ENCODE measurements at places on chromosomes 5 and 9.

- DNase-seq: no peak
These were observed 9.0 kb downstream of the FUBP3 start for GRCh38 chr9:130588416-130588815.

GRCh38 chr5:138024117-138024516 lies 8.8 kb downstream of the FAM13B start:
- DNase-seq: no peak

DNA sequence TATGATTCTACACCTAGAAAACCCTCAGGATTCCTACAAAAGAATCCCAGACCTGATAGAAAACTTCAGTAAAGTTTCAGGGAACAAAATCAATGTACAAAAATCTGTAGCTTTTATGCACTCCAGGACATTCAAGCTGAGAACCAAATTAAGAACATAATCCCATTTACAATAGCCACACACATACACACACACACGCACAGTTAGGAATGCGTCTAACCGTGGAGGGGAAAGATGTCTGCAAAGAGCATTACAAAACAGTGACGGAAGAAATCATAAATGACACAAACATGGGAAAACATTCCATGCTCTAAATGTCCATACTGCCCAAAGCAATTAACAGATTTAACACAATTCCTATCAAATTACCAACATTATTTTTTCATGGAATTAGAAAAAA lies 51.4 kb upstream of the CAST start:
- DNase-seq: no peak

GRCh38 chr9:80787636-80788035 lies 901.7 kb downstream of the TLE1 start:
- no peak for DNase-seq

DNA sequence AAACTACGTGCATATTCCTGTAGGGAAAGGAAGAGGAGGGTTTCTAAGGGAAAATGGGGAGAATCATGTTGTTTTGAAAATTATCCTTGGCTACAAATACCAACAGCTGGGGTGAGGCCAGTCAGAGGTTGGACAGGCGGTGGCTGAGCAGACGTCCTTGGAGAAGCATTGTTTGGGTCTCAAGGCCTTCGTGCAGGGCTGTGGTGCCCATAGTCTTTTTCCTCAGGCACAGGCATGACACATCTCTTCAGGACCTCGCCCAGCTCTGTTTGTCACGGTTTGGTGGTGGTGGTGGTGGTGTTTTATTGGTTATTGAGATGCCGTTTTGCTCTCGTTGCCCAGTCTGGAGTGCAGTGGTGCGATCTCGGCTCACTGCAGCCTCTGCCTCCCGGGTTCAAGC lies 27.8 kb upstream of the EGFL7 start:
- DNase-seq: no peak

- no peak for DNase-seq
These were observed 52.0 kb downstream of the PTTG1 start for GRCh38 chr5:160473681-160474080.

DNA sequence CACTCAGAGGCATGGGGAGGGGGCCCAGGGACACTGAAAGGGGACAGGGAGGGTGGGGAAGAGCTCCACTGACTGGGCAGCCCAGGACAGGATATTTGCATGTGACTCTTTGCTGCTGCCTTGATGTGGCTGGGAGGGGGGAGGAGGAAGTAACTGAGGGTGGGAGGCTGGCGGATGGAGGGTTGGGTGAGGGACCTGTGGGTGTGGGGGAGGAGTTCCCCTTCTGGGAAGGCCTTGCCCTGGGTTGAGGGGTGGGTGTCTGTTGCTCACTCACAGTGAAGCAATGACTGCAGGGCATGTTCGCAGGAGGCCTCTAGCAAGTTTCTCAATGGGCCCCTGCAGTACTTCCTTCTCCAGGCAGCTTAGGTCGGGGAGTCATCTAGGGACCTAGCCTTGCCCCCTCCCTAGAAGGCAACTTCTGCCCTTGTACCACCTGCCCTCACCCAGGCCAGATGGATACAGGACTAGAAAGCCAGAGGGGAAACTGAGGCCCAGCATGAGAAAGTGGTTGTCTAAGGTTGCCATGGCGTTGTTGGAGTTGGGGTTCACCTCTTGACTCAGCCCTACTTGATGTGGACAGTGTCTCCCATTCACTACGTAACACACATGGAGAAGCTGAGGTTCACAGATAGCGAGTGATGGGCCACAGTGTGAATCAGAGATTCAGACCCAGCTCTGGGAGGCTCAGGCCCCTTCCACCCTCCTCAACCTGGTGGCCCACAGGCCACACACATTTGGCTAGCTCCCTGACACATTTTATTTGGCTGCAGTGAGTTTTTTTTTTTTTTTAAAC lies 3.0 kb downstream of the GRK6 start:
- no peak for DNase-seq

DNA sequence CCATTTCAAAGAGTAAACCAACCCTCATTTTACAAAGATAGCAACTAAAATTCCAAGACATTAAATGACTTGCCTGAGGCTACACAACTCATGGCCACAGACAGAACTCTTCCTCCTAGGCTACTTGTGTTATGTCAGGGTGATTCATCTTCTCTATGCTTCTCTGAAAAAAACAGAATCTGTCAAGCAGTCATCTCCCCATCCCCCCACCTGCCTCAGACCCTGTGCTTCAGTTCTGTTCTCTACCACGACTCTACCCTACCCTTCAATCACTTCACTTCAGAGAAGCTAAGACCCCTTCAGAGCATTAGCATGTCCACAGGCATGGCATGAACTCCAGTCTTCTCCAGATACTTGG lies 277.7 kb upstream of the PTGER4 start:
- no peak for DNase-seq

- no peak for DNase-seq
These were observed 51.4 kb downstream of the SMARCA2 start for GRCh38 chr9:2066312-2067273.

- DNase-seq: no peak
These were observed 20.4 kb upstream of the SLC2A6 start for GRCh38 chr9:133499132-133499891.

DNA sequence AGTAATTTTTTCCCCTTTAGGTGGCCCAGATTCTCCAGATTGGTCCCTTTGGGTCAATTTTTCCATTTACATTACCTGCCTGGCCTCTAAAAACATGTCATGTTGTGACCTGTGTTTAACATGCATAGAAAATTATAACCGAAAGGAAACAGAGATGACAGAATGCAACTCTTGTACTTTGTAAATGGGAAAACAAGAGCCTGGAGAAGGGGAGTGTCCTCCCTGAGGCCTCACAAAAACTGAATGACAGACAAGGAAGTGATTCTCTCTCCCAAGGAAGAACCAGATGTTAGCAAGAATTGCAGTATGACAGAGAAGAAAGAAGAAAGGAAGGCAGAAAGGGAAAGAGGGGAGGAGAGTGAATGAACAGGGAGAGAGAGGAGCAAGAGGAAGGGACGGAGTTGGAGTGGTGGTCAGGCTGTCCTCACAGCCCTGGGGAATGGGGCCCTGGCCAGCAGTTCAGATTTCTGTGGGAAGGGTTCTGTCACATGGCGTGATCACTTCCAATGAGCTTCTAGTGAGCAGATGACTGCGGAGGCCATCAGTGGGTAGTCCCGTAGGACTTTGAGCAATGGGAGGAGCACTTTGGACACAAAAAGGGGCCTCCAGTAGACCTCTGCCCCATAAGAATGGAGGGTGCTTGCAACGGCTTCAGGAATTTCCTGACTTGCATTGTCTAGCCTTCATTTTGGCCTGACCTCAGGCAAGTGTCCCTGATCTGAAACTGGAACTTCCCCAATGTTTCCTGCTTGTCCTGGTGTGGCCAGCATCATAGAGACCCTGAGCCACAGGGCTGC lies 31.6 kb downstream of the ABLIM3 start:
- no peak for DNase-seq

DNA sequence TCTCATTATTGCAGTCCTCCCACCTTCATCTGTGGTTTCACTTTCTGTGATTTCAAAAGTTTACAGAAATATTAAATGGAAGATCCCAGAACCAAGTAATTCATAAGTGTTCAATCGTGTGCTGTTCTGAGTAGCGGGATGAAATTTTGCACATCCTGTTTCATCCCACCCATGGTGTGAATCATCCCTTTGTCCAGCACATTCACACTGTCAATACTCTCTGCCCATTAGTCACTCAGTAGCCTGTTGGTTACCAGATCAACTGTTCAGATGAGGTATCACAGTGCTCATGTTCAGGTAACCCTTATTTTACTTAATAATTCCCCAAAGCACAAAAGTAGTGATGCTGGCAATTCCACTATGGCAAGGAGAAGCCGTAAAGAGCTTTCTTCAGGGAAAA lies 26.8 kb downstream of the FAM81B start:
- DNase-seq: no peak

- no peak for DNase-seq
These were observed 5.1 kb downstream of the TXN start for GRCh38 chr9:110251212-110251611.

DNA sequence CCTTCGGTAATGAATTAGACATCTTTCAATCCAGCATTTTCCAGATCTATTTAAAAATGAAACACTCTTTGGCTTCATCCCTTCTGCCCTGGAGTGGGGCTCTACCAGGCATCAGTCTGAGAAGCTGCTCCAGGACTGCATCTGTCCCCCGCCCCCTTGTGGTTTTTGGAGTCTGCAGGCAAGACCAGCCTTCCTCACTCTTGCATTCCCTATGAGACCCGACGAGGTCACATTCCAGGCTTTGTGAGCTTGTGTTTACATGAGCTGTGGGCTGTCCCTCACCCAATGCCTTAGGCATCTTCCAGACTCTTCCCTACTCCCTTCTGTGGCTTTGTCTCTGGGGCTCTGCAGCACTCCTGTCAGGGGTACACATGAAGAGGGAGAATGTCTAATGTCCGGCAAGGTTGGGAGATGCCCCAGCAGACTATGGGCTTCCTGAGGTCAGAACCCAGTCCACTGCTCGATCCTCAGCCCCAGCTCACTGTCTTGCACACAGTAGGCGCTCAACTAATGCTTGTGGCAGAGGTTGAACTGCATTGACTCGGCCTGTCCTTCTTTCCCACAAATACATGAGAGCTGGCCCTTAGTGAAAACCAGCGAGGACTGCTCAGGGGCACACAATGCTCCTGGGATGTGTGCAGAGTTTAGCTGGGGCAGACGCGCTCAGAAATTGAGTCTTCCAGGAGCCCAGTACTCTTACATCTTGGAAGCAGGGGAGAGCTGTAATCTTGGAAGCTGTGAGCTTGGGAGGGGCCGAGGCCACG lies 11.7 kb upstream of the GADD45G start:
- DNase-seq: no peak

DNA sequence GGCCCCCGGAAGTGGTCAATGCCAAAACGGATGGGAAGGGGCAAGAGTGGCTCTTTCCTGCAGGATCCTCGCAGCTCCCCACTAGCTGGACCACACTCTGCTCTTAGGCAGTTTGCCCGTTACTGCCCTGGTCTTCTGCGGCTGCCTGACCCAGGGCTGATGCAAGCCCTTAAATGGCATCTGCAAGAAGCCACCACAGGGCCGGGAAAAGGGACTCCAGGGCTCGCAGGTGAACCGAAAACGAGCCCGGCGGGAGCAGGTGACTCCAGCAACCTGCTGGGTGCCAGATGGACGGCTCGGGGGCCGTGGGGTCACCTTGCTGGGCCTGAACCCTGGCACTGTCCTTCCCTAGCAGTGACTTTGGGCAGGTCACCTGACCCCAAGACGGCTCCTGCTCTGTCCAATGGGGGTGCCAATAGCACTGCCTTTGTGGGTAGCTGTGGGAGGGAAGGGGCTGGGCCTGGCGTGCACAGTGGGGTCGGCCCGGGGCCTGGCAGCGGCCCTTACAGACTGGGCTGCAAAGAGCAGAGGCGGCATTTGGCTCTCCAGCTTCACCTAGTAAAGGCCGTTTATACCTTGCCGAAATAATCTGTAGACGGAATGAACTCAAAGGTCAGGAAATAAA lies 1.3 kb downstream of the TMEM250 start:
- no peak for DNase-seq

- no peak for DNase-seq
These were observed 25.9 kb downstream of the MAT2B start for GRCh38 chr5:163531272-163531671.

- DNase-seq: no peak
These were observed 222.8 kb upstream of the KLF4 start for GRCh38 chr9:107712390-107712789.

GRCh38 chr5:164013077-164013670 lies 507.8 kb downstream of the MAT2B start:
- DNase-seq: peak; percentile 29

- no peak for DNase-seq
These were observed 25.1 kb downstream of the TRIO start for GRCh38 chr5:14168144-14168792.

DNA sequence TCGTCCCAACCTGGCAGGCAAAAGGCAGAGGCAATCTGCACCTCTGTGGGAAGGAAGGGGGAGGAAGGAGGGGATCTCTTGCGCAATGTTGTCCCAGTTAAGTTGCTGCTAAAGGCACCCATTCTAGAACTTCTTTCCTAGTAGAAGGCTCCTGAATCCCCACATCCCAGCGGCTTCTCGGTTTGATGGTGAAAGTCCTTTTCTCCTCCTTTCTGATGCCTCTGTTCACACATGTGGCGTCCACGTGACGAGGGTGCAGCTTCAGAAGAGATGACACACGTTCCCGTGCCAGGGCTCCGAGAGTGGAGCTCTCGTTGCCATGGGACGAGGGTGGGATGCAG lies 96.9 kb upstream of the FCN2 start:
- DNase-seq: no peak

DNA sequence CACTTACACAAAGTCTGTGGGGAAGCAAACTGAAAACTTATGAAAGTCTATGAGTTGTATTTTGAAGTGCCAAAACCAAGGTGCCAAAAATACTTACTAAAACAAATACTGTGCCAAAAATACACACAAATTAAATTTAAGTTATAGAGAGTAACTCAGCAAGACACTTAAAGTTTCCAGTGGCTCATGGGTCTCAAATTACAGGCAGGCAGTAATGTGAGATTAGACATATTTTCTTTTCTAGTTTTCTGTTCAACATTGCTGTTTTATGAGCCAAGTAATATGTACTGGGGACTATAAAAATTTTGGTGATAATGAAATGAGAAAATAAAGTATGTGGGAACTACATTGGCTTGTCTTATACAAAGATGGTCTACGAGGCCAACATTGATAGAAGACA lies 172.2 kb upstream of the SNX2 start:
- no peak for DNase-seq

DNA sequence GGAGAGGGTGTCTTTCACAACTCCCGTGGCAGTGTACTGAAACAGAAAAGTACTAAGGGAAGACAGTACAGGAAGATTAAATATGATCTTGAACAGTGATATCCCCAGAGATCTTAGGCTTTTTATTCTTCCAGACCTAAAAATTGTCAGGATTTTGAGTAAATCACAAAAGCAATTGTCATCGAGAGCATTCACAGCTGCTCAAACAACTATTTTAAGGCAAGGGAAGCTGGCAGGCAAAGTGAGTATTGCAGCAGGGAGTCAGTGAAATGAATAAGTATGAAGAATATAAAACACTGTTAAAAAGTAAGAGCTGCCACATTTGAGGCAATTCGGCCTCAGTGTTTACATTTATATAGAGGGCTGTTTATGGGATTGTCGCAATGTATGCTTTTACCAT lies 479.0 kb downstream of the CAAP1 start:
- DNase-seq: no peak

Data from NCI-H2227 treated with DMSO at 0.1 percent for 48 hours (cell line).